Activated CD4-positive, alpha-beta T cell treated with anti-CD3 and anti-CD28 coated beads for 36 hours (primary cell): ENCODE measurements at places on chromosomes 6 and 20.

DNA sequence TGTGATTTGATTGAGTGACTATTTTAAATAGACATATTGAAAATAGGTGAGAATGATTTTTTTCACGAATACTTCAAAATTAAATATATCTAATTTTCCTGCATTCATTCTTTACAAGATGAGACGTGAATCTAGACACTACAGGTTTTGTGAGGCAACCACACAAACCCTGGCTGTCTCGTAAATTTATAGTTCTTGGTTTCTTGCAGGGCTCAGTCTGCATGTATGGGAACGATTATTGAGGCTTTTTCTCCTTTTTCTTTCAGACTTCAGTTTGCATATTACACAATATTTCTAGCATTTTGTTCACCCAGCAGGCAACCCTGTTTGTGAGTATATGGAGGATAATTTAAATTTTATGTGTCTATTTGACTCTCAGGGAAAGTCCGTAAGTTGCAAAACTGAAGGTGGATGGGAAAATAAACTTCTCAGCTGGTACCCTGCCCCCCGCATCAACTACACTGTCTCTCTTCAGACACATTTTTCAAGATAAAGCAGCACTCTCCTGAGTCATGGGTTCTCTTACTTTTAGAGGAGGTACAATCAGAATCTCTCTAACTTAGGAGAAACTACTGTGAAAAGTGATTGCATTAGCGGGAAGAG is 1349.3 kb downstream of the GRIK2 start:
- DNase-seq: no peak

DNA sequence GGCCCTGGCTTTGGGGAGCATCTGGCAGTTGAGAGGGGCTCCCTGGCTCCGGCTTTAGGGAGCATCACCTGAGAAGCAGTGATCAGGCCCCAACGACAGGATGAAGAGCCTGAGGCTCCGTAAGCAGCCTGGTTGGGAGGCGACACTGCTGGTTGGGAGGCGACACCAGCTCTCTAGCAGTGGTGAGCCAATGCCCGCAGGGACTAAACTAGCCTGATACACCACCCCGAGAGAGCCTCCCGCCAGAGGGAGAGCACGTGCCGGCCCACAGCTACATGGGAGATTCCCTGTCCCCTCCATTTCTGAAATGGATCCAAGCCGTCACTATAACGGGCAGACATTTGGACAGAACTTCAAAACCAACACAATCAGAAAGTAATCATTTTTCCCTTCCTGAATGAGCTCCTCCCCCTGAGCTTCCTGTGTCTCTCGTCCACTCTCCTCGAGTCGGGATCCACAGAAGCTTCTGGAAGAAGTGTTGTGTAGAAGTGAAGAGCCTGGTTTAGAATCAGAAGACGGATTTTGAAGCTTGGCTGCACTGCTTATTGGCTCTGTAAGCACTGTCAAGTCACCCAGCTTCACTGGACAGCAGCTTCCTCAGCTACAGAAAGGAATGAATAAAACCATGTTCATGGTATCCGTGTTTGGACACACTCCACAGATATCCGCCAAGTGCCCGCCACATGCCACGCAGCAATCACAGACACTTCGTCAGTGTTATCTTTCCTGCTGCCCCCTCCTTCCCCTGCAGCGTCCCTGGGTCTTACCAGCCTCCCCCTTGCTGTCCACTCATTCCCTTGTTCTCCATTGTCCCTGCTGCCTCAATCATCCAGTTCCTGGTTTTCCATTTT is 199.6 kb downstream of the TTLL2 start:
- DNase-seq: no peak

DNA sequence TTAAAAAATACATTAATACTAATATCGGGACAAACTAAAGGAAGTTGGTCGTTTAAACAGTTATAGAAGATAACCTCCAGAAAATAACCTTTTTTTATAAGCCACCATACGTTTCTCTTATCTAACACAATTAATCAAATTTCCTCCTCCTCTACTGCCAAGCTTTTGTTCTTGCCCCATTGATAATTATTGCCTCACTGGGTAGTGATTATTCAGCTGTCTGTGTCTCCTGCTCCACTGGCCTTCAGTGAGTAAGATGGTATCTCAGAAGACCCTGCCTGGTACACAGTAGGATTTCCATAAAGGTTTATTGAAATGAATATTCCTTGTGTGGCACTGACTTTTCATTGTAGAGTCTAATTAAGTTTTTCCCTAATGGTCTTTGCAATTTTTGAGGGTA is 165.5 kb upstream of the SCGN start:
- DNase-seq: no peak

DNA sequence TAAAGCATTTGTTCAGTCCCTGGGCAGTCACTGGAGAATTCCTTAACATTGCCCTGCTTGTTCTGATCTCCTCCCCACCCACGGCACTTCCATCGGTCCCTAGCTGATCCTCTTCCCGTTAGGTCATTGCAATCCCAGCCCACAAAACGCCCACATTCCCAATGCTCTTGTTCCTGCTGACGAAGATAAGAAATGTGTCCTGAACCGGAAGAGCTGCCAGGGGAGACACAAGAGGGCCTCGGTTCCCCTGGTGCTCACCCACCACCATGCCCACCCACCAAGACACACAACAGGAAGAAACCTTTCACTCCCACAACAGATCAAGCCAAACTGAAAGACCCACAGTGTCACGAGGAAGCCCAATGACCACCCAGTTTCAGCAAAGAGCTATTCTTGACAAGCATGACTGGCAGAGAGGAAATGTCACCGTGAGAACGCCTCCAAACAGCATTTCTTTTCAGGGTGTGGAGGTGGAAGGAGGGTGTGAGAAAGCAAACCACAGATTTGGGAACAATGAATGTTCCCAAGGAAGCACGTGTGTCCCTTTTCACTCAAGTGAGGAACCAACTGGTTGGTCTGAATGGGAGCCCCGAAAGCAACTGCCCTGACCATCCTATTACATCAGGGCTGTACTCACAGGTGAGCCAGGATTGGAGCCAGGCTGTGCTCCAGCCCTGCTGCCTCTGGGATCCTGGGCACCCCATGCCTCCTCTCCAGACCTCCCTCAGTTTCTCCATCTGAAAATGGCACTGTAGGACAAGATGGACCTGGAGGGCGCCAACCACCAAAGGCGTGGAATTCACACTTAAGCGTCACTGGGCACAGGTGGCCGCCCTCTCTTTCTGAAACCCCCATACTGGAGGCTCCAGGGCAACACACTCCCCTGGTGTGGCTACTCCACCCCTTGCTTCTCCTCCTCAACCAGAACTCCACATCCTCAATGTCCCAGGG is 97.5 kb downstream of the ZMYND8 start:
- DNase-seq: no peak

GRCh38 chr6:83071023-83071422 is 3.6 kb downstream of the DOP1A start:
- peak; percentile 6 for DNase-seq

DNA sequence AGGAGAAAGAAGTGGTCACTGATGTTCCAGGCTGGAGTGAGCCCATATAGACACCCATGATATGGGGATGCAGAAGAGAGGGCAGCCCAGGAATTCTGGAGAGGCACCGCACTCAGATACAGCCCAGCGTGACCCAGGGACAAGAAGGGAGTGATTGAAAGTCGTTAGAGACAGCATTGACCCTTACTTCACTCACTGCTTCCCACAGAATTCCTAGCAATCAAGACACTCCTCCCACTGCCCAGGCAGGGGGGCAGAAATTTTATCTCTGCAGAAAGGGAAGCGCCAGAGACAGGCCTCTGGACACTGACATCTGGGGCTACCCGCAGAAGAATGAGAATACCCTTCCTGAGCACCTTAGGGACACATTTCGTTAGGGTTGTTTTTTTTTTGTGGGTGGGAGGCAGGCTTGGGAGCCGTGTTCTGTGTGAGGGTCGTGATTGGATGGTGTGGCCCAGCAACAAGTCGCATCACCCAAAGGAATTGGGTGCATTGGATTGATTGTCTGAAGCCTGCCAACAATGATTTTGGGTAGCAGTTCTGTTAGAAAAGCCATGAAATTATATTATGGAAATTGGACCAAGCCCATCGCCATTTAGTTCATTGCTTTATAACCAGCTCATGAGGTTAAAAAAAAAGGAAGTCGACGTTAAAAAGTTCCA is 45.9 kb upstream of the MAP3K4 start:
- DNase-seq: no peak

DNA sequence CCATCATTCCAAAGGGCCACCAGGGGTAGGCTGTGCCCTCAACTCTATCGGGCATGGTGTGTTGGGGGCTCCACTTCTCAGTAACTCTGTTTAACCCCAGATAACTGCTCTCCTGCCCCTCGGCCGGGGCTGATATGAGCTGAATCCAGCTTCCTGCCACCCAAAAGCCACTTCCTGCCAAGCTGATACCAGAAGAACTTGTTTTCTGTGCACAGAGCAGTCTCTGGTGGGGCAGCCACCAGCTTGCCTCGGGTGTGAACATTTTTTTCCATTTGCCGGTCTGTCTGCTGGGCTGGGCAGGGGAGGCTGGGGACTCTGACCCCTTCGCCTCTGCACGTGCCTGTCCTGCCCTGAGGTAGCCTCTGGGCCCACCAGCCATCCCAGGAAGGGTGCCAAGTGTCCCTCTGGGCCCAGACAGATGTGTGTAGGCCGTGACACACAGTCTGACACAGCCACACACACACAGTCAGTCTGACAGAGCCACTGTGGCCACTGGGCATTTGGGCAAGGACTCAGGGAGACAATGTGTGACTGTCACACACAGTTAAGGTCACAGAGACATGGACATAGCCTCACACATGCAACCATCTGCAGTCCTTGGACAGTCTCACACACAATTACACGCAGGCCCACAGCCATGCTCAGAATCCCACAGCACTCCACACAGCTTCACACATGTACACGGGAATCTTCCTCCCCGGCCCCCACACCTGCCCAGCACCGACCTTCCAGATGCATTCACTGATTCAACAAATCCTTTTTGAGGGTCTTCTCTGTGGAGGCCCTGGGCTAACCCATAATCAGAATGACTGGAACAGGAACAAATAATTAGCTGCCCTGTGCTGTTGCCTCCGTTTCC is 45.1 kb downstream of the NOL4L start:
- peak; percentile 85 for DNase-seq

GRCh38 chr6:156809446-156810178 is 32.4 kb downstream of the ARID1B start:
- DNase-seq: no peak
